ENCODE measurements at places on chromosomes 11 and 22.

- DNase-seq, result no peak
These were observed 4.5 kb downstream of the ZMAT5 start for GRCh38 chr22:29762263-29762662.

DNA sequence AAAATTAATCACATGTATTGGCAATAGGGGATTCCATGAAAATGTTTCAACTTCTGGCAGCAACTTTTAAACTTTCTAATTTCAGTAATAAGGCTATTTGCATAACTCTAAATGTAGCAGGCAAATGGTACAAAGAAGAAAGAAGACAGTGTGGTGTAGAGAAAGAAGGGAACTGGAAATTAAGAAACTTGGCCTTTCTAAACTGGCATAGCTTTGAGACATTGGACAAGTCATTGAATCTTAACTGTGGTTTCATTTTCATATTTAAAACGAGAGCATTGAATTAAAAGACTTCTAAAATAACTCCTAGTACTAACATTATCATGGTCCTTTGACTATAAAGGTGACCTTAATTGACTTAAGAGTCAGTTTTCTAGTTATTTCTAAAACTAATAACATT lies 125.0 kb downstream of the UVRAG start:
- no peak for DNase-seq

DNA sequence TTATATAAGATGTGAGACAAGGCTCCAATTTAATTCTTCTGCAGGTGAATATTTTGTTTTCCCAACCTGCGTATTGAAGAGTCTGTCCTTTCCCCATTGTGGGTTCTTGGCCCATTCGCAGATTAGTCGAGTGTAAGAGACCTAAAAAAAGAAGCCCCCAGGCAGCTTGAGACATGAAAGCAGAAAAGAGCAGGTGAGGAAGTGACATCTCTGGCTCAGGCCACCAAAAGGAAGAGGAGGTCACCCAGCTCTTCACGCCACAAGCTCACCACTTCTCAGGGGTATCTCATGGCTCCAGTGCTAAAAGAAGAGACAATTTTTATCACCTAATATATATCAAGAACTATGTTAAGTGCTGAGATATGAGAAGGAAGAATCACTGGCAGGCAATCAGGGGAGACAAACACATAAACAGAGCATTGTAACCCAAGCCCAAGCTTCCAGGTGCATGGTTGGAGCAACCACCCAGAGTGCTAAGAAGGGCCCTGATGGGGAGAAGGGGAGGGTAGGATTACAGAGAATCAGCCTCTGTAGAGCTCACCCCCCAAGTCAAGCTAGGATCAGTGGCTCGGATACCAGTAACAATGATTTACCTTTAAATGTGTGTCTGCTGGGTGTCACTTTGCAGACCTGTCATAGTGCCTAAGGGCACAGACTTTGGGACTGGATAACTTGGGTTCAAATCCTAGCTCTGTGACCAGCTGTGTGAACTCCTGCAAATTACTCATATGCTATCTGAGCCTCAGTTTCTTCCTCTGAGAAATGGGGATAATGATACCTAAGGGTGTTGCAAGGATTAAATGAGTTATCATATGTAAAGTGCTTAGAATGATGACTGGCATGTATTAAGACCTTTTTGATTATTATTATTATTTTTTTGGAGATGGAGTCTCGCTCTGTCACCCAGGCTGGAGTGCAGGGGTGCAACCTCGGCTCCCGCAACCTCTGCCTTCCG lies 39.2 kb downstream of the MCHR1 start:
- no peak for DNase-seq

GRCh38 chr11:97894978-97895377 lies 1125.8 kb upstream of the CNTN5 start:
- no peak for DNase-seq

DNA sequence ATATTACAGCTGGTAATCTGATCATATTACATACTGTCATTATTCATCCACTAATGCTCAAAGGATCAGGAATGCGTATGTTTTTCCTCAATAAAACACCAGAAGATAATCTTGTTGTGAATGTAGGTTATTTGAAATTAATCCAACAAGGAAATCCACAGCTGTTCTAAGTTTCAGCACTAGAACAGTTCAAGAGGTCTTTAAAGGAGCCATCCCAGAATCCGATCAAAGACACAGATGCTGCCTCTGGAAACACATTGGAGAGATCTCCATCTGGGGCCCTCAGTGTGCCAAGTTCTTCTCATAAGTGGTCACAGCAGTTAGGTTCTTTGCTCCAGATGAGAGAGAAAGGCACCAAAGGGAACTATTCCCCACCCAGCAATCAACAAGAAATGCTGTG lies 1955.1 kb upstream of the RAG2 start:
- DNase-seq, result no peak
